Activated CD4-positive, alpha-beta T cell treated with anti-CD3 and anti-CD28 coated beads for 24 hours (primary cell): ENCODE measurements at places on chromosomes 1 and 21.

GRCh38 chr1:10470043-10470442 is 2.3 kb downstream of the DFFA start:
- DNase-seq: no peak

- DNase-seq: no peak
These were observed 13.4 kb downstream of the SPOCD1 start for GRCh38 chr1:31802190-31803150.

DNA sequence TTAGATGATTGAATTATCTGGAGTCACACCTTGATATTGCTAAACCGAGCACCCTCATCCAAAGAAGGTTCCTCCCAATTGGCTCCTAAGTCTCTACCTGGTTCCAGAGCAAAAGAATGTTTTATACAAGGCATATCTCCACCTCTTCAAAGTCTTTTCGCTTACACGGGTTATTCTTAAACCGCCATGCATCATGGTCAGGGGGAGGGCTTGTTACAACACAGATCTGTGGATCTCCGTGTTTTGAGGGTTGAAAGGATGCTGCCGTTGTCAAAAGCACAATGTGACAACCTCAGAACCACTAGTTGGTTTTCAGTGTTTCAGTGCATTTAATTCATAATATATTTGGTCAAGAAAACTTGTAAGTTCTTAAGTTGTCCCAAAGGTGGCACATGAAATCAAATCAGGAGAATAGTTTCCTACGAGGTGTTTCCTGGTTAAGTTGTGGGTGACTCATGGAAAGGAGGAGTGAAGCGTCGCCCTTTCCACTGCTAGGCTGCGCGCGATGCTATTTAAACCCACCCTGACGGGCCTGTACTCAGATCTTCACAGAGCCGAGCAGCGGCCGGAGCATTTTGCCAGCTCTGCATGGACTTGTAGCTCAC is 1531.6 kb upstream of the TPTE start:
- no peak for DNase-seq

DNA sequence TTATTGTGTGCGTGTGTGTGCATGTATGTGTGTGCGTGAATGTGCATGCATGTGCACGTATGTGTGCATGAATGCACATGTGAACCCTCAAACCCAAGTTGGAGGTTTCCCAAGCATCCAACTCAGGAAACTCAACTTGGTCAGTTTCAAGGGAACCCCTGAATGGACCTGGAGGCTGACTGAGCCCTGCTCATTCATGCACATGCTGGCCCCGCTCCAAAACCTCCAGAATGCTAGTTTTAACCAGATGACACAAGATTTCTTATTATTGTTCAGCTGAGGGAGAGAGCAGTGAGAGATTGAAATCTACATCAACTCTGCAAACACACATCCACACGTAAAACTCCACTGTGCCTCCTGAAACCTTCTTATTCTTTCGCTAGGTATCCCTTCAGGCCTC is 104.4 kb downstream of the OMA1 start:
- DNase-seq: no peak

DNA sequence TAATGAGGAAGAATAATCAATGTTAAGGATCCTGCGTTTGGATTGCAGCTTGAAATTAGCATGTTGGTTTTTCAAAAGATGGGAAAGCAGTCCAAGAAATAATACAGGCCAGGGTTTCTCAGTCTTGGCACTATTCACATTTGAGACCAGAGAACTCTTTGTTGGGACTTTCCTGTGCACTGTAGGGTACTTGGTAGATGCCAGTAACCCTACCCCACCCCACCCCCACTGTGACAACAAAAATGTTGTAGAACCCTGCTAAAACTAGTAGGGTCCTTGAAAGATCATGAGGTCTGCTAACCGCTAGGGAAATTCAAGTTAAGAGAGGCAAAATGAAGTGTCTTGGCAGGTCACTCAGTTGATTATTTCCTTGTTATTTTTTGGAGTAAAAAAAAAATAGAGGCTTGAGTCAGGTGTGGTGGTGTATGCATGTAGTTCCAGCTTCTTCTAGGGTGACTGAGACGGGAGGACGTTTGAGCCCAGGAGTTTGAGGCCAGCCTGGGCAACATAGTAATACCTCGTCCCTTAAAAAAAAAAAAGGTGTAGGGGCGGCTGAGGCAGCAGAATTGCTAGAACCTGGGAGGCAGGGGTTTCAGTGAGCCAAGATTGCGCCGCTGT is 53.3 kb downstream of the SPEN start:
- DNase-seq: no peak

- no peak for DNase-seq
These were observed 459.8 kb downstream of the KCNT2 start for GRCh38 chr1:196148367-196148970.

DNA sequence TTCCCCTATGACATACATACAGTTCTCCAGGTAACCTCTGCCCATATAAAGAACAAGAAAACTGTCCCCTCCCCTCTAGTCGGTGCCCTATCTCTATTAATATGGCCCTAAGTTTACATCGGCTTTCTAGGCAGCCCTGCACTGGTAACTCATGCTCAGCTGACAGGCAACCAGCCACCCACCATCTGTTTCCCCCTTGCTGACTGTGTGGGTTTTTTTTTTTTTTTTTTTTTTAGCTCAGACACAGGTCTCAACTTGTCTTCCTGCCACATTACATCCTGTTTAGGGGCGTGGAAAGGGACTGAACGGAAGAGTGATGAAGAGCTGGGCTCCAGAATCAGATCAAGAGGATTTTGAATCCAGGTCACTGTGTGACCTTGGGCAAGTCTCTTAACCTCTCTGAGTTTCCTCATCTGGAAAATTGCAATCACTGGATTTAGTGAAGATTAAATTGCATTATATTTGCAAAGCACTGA is 14.0 kb downstream of the LAPTM5 start:
- no peak for DNase-seq
